ENCODE measurements at places on chromosomes 11 and 22. TPM values are rescaled to one million over a fixed set of nuclear protein-coding genes. Genes with fewer than 3 reads are reported as not detected.

The RHOD gene
- total RNA-seq = 22.1 TPM

The CLNS1A gene
- 82.1 TPM for total RNA-seq

The HEPN1 gene
- 0.18 TPM for total RNA-seq

The MFNG gene
- 109 TPM for total RNA-seq

The DEPDC5 gene
- 10.2 TPM for total RNA-seq

The OPCML gene
- total RNA-seq = 0.19 TPM

The TPH1 gene
- total RNA-seq = 0.12 TPM

The ACTN3 gene
- not detected for total RNA-seq

The ANO9 gene
- total RNA-seq = 2.0 TPM

The CEND1 gene
- 0.58 TPM for total RNA-seq

The OR5B17 gene
- total RNA-seq = not detected

The PPP6R2 gene
- 46.5 TPM for total RNA-seq

The TPCN2 gene
- total RNA-seq = 7.8 TPM

The C11orf65 gene
- total RNA-seq = not detected

The GNG3 gene
- not detected for total RNA-seq

The LRRC32 gene
- 177 TPM for total RNA-seq

The MMP7 gene
- total RNA-seq = 57.1 TPM

The HBD gene
- total RNA-seq = not detected

The UBQLN3 gene
- not detected for total RNA-seq

The OR5AS1 gene
- total RNA-seq = not detected

The DBX1 gene
- not detected for total RNA-seq

The RAG2 gene
- not detected for total RNA-seq

The C11orf21 gene
- not detected for total RNA-seq

The CDC45 gene
- 5.4 TPM for total RNA-seq

The OR52A1 gene
- total RNA-seq = not detected
